ENCODE measurements at places on chromosomes 6 and 20. TPM values are rescaled to one million over a fixed set of nuclear protein-coding genes. Genes with fewer than 3 reads are reported as not detected.

SLC17A1 gene
- 0.64 TPM for total RNA-seq

MUC22 gene
- total RNA-seq, result not detected

ATP9A gene
- 37.1 TPM for total RNA-seq

MYB gene
- total RNA-seq, result not detected

NKAIN2 gene
- 1.1 TPM for total RNA-seq

SRC gene
- total RNA-seq, result 153 TPM

- no peak for DNase-seq
Measured at GRCh38 chr6:45923831-45924391, 91.7 kb downstream of the CLIC5 start.

GRCh38 chr6:4212588-4212987 is 77.2 kb upstream of the ECI2 start:
- DNase-seq, result no peak

- no peak for DNase-seq
Measured at GRCh38 chr6:5287966-5288297, 26.6 kb downstream of the FARS2 start.

- no peak for DNase-seq
Measured at GRCh38 chr6:111265842-111266241, 178.5 kb downstream of the SLC16A10 start.

- DNase-seq, result no peak
Measured at GRCh38 chr20:14672066-14672465, 334.7 kb upstream of the FLRT3 start.

GRCh38 chr6:170083236-170084051 is 207.4 kb downstream of the DLL1 start:
- DNase-seq, result no peak

- DNase-seq, result peak; percentile 85
Measured at GRCh38 chr20:13009682-13010406, 1.1 kb downstream of the SPTLC3 start.

- no peak for DNase-seq
Measured at GRCh38 chr20:52294106-52294628, 102.6 kb upstream of the ZFP64 start.

DNA sequence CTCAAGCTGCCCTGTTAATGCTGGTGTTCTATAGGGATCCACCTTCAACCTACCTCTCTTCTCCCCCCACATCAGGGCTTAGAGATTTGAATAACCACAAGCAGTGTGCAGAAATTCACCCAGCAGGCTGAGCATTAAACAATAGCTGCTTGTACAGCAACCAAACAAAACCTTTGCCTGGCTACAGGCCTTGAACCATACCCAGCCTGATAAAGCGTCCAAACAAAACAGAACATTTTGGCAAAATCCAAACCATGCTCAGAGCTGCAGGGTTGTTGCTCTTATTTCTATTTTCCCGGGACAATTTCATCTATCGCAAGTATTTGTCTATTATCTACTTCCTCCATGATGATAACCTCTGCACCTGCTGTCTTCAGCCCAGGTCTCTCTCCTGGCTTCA is 142.3 kb downstream of the UNC5CL start:
- no peak for DNase-seq

DNA sequence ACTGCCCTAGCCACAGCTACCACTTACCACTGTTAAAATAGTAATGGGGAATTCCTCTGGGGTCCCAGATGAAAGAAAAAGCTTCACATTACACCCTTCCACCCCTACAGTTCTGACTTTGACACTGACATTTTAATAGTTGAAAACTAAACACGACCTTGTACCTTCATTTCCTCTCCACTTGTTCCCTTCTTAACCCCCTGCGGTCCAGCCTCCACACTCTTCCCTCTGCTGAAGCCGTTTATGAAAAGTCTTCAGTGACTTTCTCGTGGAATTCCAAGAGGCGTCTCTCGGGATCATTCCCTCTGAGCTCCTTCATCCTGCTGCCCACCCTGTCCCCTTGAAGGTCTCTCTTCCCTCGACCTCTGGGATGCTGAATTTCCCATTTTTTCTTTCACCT is 36.6 kb upstream of the TIAM2 start:
- DNase-seq, result no peak
